AG09309 (cell line): ENCODE measurements at places on chromosomes 4 and X.

DNA sequence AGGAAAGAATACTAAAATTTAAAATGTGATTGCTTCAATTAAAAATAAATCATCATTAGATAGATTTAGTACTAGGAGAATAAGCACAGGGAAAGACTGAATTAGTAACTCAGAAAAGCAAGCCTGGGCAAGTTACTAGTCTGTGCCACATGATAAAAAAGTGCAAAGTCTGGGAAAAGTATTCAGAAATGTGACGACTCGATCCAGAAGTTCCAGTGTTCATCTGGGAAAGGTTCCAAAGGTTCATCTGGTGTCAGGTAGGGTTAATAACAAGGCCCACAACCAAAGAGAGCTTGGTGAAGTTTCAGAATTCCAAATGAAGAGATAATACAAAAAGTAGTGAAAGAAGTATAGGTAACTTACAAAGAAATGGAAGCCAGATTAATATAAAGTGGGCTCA, 78.3 kb upstream of the ARSJ start:
- no peak for DNase-seq

DNA sequence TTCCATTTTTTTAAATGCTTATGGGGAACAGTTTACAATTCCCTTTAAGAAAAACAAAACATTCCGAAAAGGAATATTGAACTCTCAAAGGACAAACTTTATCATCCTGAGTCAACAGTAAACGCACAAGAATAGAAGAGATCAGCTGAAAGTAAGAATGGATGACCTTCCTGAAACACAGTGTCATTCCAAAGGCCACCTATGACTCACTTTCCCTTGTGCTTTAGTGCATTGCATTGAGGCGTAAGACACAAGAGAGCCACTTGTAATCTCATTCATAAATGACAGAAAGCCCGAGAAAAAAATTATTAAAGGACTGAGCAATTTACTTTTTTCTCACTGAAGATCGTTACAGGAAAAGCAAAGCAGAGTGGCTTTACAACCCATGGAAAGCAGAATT, 1062.4 kb upstream of the DIAPH2 start:
- DNase-seq, result no peak

- DNase-seq, result no peak
These were observed 1.7 kb downstream of the FBXL5 start for GRCh38 chr4:15653420-15653819.

DNA sequence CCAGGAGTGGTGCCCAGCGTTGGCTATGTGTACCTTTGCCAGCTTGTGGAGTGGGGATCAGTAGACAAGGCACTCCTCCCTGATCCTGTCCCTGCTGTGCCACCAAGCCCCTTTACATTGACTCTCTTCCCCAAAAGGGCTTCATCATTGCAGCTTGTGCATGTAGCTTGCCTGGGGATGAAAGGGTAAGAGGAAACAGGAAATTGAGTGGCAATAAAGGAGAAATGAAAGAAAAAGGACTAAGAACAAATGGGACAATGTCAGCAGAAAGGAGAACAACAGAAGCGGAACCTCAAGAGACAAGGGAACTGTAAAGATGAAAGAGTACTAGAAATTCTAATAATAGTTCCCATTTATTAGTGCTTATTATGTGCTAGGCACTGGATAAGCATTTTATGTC, 8.7 kb upstream of the IL13RA1 start:
- DNase-seq, result no peak

- DNase-seq, result no peak
These were observed 32.5 kb upstream of the DDX3X start for GRCh38 chrX:41301438-41301824.
